Dermis microvascular lymphatic vessel endothelial cell (primary cell): ENCODE measurements at places on chromosomes 2 and 18. TPM values are rescaled to one million over a fixed set of nuclear protein-coding genes. Genes with fewer than 3 reads are reported as not detected.

Gene PRKAG3
- not detected in 2 replicates for total RNA-seq

- DNase-seq: no peak
Measured at GRCh38 chr2:86648681-86649080, 25.0 kb upstream of the RNF103 start.

GRCh38 chr2:35463805-35464596 is 891.6 kb upstream of the CRIM1 start:
- no peak for DNase-seq

DNA sequence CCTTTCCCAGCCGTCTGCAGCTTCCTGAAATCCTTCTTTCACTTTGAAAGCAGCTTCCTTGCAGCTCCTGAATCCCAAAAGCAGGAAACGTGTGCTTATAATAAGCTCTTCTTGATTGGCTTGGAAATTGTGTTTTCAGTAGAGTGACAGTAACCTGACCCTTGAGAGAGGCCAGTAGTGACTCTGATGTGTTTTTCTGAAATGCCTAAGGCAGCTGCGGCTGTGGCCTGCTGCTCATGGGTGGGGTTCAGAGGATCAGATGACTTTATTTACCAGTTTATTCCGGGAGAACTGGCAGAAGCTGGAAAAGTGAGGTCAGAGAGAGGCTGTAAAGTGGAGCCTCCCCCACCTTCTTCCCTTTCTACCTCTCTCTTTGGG is 31.9 kb upstream of the RPIA start:
- peak; percentile 86 for DNase-seq

Gene HMSD
- not detected in 2 replicates for total RNA-seq

Gene ANKRD30BL
- not detected in 2 replicates for total RNA-seq

Gene CCL20
- total RNA-seq: 0.89 and 3.3 TPM in 2 replicates

Gene MRO
- not detected in 2 replicates for total RNA-seq

DNA sequence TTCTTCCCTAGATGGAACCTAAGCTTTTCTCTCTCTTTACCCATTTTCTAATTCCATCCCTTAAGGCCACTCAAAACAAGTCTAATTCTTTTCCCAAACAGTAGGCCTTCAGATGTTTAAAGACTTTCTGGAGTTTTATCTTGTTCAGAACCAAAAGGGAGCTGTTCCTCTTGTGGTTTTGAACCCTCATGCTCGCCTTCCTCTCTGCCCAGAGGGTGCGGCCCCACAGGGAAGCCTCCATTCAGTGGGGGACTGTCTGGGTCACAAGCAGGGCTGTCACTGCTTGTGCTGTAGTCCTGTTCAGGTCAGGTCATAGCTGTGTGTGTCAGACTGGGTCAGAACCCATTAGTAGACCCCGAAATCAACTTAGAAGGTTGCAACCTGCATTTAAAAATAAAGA is 56.5 kb downstream of the TET3 start:
- DNase-seq: no peak

Gene PGAP1
- total RNA-seq: 2.9 and 3.6 TPM in 2 replicates

Gene DES
- total RNA-seq: not detected in 2 replicates

DNA sequence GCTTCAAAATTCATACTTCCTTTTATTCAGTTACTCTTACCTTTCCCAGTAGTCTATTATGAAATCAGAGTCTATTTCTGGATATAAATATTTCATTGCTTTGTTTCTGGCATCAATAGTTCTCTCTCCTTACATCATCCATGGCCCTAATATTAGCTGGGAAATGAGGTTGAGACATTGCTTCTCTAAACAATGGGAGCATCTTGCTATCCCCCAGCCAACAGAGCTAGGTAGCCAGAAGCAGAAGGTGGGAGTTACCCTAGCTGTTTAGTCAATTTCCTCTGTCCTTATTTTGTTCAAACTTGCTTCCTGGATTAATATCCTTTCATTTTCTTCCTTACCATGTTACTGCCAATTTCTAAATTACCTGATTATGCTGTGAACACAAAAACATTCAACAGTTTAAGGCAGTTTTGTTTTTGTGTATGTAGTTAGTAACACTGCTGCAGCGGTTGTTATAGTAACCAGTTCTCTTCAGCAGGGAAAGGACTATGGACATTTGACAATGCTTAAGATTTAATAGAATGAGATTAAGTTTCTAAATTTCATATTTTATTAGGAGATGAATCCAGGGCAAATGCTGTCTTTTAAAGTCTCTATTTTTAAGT is 160.5 kb upstream of the KCNJ3 start:
- no peak for DNase-seq

Gene SLC9A4
- total RNA-seq: not detected in 2 replicates
